Memory B cell (primary cell): ENCODE measurements at places on chromosomes 7 and 10.

DNA sequence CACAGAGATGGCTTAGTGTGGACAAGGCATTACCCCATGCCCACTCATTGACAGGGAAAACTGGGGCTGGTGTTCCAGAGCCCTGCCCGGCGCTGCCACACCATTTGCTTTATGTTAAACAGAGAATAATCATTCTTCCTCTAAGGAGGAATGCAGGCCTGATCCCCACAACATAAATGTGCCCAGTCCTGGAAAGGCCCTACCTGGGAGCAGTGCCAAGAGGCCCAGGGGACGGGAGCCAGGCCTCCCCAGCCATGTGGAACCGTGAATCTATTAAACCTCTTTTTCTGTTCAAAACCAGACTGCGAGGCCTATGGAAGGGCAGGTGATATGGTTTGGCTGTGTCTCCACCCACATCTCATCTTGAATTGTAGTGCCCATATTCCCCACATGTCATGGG lies 264.1 kb downstream of the GRID1 start:
- no peak for DNase-seq

DNA sequence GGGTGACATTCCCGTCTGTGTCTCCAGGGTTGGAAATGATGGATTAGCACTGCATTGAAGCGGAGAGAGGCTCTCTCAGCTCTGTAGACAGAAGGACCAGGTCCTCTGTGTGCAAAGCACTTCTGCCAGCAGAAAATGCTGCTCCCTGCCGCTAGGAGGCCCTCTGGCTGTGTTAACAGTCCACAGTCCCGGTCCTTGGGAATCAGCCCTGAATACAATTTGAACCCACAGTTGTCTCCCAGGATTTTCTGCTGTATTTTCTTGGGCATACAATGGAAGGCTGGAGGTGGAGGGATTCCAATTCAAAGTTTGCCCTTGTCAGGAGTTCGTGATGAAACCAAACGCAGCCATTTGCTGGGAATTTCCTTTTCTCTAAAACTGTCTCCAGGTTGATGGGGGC lies 205.2 kb downstream of the GLRX3 start:
- no peak for DNase-seq

DNA sequence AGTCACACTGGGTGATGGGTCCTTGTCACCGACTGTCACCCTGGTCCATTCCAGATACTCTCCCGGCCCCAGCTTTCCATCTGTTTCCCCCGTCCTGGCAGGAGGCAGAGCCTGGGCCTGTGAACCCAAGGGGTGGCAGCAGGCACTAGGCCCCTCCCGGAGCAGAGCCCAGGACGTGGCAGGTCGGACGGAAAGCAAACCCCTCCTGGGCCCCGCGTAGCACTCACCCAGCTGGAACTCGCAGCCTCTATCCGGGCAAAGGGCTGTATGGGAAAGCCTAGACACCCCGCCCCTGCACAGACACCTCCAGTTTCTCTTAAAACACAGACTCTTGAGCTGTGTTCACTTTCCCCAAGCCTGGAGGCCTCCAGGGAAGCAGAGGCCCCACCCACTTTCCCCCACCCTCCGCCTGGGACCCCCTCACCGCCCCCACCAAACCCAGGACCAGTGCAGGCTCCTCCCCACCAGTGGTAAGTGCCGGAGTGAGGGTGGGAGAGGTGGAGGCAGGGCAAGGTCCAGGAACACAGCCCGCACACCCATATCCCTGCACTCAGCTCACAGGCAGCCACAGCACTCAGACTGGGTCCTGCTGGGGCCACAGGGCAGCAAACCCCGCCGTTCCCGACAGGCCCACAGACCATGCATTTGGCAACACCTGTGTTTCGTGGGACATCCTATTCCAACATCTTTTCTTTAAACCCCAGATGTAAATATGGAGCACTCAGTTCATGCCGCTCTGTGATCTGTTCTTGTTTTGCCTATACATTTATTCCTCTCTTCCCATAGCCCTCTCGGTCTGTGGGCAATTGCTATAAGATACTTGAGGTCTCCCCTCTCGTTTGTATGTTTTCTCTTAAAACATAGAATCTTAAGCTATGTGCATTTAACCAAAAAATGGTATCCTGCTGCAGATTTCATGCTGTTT lies 98.2 kb upstream of the PDGFA start:
- DNase-seq: no peak

DNA sequence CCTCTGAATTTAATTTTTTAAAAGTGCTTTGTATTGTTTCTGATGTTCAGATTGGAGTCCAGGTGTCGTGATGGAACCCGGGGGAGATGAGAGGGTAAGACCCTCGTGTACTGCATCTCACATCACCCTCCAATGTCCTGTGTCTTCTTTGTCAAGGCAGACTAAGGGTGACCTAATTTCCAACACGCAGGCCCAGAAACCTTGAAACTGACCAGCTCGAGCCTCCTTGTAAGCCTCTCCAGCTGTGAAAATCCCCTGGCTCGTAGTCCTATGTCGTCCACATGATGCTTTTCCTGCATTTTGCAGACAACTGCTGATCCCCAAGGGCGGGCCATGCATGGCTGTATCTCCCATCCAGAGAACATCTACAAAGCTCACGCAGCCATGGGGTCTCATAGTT lies 220.2 kb downstream of the ARHGAP12 start:
- DNase-seq: no peak

DNA sequence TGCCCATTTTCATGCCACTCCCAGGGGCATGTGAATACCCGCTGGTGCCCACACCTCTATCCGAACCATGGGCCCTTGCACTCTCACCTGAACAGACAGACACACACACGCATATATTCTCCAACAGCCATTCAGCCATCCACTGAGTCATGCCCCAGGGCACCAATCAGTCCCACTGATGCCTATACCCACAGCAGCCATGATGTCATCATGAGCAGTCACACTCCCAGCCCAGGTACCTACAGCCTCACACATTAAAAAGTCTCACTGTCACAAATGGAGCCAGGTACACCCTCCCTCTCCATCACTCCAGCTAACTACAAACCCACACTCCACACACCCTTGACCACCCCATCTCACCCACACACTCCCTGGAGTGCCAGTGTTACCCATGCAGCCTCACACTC lies 12.2 kb downstream of the VSIR start:
- DNase-seq: no peak

DNA sequence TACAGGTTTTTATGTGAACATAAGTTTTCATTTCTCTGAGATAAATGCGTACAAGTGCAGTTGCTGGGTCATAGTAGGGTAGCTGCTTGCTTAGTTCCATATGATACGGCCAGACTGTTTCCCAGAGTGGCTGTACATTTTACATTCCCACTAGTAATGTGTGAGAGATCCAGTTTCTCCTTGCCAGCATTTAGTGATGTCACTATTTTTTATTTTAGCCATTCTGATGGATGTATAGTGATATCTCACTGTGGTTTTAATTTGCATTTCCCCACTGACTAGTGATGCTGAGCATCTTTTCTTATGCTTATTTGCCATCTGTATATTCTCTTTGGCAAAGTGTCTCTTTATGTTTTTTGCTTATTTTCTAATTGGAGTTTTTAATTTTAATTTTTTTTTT lies 4.2 kb downstream of the ZMIZ2 start:
- DNase-seq: no peak

DNA sequence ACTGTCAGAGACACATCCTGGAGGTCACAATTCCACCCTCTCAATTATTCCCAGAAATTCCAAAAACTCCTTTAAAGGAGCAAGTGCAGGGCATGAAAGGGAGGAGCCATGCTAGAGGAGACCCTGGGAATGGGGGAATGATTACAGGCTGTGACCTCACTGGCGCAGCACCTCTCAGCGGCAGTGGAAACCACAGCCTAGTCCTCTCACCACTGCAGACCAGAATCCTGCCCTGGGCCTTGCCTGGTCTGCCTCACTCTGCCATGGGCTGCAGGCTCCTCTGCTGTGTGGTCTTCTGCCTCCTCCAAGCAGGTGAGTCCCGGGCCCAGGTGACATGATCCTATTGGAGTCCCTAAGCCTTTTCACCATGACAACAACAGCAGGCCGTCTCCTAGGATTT lies 50.5 kb upstream of the PRSS58 start:
- DNase-seq: no peak

DNA sequence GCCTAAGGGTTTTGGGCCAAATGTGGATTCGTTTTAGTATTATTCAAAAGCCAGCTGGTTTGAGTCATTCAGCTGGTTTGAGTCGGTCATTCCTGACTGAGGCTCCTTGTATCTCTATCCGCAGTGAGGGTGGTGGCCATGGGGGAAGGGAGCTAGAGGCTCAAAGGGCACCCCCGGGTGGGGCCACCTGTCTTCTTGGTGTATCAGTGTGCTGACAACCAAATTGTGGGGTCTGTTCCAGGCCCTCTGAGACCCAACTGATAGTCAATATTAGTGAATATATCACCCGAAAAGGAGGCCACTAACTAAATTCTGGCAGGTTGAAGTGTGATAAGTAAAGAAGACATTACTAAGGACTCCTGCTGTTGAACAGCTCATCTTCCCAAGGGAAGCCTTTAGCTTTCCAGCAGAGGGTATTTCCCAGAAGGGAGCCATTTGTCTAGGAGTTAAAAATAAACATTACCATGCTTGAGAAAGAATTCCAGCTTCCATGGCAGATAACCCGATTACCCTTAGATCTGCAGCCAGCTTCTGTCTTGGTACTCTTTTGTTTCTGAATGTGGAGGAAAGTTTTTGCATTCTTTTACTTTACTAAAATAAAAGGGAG lies 29.9 kb upstream of the DDX50 start:
- no peak for DNase-seq

DNA sequence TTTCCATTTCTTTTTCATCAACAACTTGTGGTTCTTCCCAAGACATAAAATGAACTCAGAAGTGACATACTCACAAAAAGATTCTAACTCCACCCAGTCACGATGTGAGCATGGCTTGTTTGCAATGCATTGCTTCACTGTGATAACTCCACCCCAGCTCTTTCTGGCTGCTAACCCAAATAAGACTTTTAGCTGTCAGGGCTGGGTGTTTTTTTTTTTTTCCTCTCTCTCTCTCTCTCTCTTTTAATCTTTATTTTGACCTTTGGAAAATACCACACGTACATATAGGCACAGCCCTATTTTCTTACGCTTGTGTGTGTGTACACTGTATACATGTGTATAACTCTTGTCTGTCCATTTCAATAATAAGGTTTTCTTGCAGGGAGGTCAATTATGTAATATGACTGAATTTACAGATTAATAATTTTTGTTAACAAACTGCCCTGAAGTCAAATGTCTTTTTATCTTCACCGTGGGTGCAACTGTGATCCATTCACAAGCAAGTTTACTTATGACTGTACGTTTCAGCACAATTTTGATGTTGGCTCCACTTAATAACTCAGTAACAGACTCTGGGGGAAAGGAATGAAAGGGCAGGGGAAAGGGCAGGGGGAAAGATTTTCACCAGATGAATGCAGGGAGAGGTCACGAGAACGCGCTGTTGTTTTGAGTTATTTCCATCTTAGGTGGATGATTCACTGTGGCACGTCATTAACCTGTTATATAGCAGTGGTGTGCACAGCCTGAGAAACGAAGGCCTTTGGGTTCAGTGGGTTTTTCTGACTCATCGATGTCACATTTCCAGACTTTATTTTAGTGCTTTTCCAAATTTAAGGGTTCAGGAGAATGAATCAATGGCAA lies 49.1 kb downstream of the APBB1IP start:
- no peak for DNase-seq

DNA sequence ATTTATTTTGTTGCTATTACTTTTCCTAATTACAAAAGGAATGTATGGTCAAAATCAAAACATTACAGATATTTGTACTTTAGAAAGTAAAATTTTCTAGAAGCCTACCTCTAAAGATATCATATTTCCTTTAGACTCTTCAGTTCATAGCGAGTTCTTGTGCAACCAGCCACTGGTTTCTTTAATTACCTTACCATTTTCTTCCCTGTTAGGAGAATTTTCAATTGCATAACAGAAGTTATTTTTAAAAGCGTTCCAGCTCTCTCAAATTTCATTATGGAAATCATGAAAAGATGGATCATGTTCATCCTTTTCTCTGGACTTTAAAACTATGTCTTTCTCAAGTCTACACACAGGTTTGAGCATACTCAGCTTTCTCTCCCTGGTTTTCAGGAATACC lies 5.0 kb upstream of the TRUB1 start:
- DNase-seq: no peak

DNA sequence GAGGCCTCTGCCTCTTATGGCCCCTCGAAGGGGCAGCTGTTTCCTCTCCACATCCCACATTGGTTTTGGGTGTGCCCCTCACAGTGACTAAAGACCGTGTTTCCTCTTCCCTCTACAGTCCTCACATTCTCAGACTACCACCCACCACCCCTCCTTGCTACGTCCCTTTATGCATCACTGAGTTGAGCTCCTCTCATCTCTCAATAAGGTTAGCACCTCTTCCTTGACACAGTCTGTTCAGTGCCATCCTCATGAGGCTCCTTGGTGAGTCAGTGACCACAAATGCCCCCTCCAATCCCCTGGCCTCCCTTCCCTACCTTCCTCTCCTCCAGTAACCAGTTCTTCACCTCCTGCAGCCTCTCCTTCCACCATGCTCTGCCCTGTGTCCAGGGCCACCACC lies 239.1 kb upstream of the MYO3A start:
- DNase-seq: no peak

GRCh38 chr10:650441-650851 lies 39.0 kb downstream of the DIP2C start:
- no peak for DNase-seq

DNA sequence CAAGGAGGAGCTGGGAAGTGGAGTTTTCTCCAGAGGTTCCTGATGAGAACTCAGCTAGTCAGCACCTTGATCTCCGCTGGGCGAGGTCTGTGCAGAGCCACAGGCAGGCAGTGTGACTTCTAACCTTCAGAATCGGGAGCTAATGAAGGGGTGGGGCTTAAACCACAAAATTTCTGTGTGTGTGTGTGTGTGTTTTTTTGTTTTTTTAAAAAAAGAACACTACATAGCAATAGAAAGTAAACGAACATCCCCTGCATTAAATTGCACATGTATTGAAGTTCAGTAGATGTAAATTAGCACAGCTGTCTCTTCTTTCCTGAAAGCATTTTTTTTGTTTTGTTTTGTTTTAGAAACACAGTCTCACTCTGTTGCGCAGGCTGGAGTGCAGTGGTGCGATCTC lies 46.2 kb downstream of the RBM17 start:
- no peak for DNase-seq

GRCh38 chr7:132245539-132245938 lies 330.7 kb downstream of the PLXNA4 start:
- DNase-seq: no peak

DNA sequence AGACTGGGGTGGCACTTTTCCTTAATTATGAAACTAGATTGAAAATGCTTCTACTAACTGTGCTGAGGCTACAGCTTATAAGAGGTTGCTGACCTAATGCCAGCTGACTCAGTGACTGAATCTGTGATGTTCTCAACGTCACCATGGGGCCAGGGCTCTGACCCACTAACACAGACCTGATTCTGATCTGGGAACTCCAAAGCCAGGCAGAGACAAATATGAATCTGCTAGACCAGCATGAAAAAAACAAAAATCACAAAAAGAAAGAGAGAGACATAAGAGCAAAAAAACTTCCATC lies 16.1 kb downstream of the USP6NL start:
- no peak for DNase-seq
